ENCODE measurements at places on chromosomes 3 and 15. TPM values are rescaled to one million over a fixed set of nuclear protein-coding genes. Genes with fewer than 3 reads are reported as not detected.

Gene SCAANT1
- total RNA-seq: not detected

Gene NANOGP8
- 1.1 TPM for total RNA-seq

Gene A4GNT
- not detected for total RNA-seq

Gene C3orf22
- total RNA-seq: not detected

Gene POPDC2
- total RNA-seq: 7.1 TPM

Gene TM4SF4
- total RNA-seq: not detected

Gene RTF1
- 50.2 TPM for total RNA-seq

Gene PEX11A
- total RNA-seq: 38.5 TPM

Gene FGF12
- 3.3 TPM for total RNA-seq

Gene C3orf20
- total RNA-seq: not detected

Gene KLHL40
- not detected for total RNA-seq

Gene GABRB3
- 3.2 TPM for total RNA-seq

Gene GABRG3
- total RNA-seq: 0.03 TPM

All from mucosa of descending colon (tissue), 3 donors.